ENCODE measurements at places on chromosomes 1 and 21.

DNA sequence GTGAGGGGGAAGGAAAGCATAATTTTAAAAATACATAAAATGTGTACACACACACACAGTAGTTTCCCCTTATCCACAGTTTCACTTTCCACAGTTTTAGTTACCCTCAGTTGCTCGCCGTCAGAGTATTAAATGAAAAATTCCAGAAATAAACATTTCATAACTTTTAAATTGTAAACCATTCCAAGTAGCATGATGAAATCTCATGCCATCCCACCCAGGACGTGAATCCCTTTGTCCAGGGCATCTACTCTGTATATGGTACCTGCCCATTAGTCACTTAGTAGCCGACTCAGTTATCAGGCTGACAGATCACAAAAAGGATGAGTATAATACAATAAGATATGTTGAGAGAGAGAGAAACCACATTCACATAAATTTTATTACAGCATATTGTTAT is 36.2 kb downstream of the EPS15 start:
- DNase-seq, result no peak

- peak; percentile 32 for DNase-seq
Observed at GRCh38 chr1:228166170-228166936, 749 bp downstream of the IBA57 start.

GRCh38 chr21:35139382-35139715 is 90.2 kb upstream of the RUNX1 start:
- no peak for DNase-seq

- DNase-seq, result no peak
Observed at GRCh38 chr1:180507795-180508724, 5.7 kb upstream of the ACBD6 start.

DNA sequence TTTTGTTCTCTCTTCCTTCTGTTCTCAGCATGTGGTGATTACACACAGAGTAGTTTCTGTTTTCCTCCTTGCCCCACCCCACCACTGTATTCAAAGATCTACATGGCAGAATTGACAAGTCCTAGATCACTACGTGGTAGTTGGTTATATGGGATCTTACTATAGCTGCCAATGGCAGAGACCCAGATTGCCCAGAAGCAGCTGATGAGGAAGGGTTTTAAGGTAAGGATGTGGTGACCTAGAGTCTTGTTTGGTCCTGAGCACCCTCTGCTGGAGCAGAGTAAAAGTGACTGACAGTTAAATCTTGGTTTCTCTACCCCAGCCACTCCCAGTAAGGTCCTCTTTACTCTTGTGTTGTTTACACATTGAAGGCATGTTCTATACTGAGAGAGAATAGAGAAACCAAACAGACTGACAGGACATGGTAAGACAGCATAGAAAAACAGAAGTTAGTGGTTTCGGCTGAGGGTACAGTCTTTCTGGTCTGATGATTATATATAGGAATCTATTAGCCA is 22.8 kb upstream of the STRIP1 start:
- no peak for DNase-seq

- DNase-seq, result no peak
Observed at GRCh38 chr1:204349602-204350001, 10.1 kb downstream of the PLEKHA6 start.

DNA sequence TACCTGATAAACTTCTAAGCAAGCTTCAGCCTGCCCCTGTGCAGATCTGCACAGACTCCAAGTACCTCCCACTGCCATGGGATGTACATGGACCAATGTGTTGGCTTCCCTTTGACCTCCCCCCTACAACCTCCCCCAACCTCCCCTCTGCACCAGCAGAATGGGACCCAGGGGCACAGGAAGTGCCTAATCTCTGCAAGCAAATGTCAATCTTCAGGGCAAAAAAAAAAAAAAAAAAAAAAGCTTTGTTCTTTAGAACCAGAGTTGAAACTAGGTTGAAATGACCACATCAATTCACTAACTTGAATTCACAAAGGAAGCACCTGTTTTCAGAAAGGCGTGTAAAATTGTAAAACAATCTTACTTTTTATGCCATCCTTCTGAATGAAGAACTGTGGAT is 53.9 kb upstream of the TIAM1 start:
- DNase-seq, result no peak

DNA sequence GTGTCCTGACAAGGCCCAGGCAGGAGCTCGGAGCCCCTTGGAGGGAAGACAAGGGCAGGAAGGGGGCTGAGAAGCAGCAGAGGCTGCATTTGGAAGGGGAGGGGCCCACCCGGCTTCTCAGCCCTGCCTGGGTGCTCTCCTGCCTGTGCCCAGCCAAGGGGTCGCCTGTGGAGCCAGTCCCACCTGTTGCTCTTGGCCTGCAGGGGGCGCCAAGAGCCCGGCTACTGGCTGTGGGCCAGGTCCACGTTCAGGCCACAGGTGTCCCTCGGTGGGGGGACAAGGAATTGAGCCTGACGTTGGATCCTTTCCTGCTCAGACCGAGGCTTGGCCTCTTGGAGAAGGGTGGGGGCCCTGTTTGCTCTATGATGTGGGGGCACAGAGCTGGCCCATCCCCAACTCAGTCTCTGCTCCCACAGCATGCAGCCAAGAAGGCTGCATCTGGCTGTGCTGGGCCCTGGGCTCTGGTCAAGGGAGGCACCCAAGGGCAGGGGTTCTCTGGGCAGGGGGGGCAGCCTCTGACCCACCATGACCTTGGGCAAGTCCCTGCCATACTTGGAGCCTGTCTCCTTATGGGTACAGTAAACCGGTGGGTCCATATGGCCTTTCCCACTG is 10.9 kb downstream of the WNT4 start:
- peak; percentile 16 for DNase-seq

DNA sequence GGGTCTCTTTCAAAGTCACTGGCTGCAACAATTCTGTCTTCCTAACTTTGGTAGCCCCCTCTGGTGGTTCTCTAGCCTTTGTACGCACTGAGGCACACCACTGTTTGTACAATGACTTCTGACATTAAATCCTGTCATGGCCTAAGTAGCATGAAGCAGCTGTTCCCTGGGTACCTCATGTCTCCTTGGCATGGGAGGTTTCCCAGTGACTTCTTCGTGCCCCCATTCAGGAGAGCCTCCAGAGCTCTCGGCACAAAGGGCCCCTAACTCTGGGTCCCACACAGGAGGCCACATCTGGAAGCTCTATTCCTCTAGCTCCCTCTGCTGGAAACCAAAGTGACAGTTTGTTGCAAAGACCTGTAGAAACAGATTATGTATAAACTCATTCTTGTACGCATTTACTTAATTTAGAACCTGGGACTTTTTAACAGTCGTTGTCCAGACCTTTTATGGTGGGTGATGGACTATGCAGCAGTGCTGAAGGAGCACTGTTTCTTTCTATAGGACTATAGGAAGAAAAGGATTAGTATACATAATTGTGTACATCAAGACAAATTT is 13.4 kb downstream of the SWT1 start:
- DNase-seq, result no peak

DNA sequence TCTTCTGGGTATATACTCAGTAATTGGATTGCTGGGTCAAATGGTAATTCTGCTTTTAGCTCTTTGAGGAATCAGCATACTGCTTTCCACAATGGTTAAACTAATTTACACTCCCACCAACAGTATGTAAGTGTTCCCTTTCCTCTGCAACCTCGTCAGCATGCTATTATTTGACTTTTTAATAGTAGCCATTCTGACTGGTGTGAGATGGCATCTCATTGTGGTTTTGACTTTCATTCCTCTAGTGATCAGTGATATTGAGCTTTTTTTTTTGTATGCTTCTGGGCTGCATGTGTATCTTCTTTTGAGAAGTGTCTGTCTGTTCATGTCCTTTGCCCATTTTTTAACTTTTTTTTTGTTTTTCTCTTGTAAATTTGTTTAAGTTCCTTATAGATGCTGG is 279.4 kb downstream of the PTGER3 start:
- no peak for DNase-seq

GRCh38 chr21:45016406-45017038 is 57.9 kb upstream of the ADARB1 start:
- no peak for DNase-seq

GRCh38 chr1:56806804-56807203 is 12.4 kb downstream of the FYB2 start:
- DNase-seq, result no peak

DNA sequence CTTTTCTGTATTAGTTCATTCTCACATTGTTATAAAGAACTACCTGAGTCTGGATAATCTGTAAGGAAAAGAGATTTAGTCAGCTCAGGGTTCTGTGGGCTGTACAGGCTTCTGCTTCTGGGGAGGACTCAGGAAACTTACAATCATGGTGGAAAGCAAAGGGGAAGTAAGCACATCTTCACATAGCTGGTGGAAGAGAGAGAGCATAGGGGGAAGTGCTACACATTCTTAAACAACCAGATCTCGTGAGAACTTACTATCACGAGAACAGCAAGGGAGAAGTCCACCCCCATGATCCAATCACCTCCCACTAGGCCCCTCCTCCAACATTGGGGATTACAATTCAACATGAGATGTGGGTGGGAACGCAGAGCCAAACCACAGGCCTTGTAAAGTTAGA is 37.9 kb upstream of the AHCTF1 start:
- no peak for DNase-seq

DNA sequence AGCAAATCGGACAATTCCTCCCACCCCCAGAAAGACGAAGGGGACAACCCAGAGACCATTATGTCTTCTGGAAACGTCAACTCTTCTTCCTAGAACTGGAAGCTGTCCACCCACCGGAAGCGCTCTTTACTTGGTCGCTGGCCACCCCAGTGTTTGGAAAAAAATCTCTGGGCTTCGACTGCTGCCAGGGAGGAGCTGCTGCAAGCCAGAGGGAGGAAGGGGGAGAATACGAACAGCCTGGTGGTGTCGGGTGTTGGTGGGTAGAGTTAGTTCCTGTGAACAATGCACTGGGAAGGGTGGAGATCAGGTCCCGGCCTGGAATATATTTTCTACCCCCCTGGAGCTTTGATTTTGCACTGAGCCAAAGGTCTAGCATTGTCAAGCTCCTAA is 3.2 kb downstream of the S1PR1 start:
- DNase-seq, result no peak

GRCh38 chr21:44935533-44935927 is 4.3 kb upstream of the SLX9 start:
- no peak for DNase-seq

GRCh38 chr1:160636076-160636475 is 10.8 kb downstream of the SLAMF1 start:
- DNase-seq, result no peak

GRCh38 chr1:51948491-51948915 is 42.0 kb downstream of the RAB3B start:
- no peak for DNase-seq

- DNase-seq, result no peak
Observed at GRCh38 chr1:218587900-218588299, 242.8 kb downstream of the TGFB2 start.

- no peak for DNase-seq
Observed at GRCh38 chr1:186494832-186495271, 33.9 kb upstream of the PDC start.

DNA sequence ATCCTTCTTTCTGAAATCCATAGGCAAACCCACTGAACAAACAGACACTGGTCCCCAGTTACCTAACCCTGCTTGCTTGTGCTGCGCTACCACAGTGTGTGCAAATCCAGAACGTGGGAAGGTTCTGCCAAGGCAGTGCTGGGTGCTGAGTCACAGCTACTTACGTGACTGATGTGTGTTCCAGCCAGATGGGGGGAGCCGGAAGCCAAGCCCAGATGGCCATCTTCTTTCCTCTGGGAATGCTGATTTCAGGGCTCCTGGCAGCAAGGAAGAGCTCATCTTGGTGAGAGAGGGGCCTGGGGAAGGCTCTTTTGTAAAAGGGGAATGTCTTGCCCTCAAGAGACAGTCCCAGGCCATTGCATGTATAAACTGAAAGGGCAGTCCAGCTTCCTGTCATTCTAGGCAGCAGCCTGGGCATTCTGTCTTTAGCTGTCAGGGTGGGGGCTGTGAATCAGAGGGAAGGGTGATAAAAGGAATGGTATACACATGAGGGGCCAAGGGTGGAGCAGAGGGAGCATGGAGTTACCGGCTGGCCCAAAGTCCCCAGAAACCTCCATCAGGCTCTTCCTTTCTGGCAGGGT is 54.1 kb downstream of the CD46 start:
- no peak for DNase-seq

GRCh38 chr21:42781150-42781970 is 98.0 kb downstream of the WDR4 start:
- DNase-seq, result no peak

DNA sequence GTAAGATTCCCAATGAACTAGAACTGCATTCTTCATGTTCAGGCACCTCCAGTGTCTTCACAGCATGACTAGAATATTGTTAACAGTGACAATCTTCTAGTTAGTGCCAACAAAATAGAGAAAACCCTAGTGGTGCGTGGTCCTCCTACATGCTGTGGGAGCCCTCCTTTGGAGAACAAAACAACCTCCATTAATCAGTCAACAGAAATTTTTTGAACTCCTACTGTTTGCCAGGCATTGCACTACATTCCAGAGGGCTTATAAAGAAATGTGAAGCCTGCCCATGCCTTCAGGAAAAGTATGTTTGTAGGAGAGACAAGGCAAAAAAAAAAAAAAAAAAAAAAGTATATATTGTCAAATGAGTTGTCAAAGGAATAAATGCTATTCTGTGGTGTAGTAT is 252.7 kb downstream of the LRRC40 start:
- no peak for DNase-seq

DNA sequence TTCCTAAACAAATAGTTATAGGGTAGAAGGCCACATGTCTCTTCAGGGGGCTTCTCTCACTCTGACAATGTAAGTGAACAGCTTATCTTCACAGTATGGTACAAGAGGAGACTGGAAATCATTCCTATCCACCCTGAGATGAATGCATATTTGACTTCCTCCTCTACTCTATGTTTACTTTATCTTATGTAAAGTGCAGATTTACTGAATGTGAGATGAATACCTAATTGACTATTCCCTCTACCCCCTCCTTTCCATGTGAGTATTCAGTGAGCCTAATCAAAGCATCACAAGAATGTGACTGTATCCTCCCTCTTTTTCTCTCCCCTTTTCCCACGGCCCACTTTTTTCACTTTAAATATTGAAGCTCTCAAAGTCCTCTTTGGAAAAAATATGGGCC is 132.5 kb downstream of the BACH1 start:
- no peak for DNase-seq

GRCh38 chr1:63414691-63415365 is 47.4 kb downstream of the ALG6 start:
- no peak for DNase-seq

GRCh38 chr1:57164584-57164983 is 198.8 kb upstream of the C8B start:
- DNase-seq, result no peak

DNA sequence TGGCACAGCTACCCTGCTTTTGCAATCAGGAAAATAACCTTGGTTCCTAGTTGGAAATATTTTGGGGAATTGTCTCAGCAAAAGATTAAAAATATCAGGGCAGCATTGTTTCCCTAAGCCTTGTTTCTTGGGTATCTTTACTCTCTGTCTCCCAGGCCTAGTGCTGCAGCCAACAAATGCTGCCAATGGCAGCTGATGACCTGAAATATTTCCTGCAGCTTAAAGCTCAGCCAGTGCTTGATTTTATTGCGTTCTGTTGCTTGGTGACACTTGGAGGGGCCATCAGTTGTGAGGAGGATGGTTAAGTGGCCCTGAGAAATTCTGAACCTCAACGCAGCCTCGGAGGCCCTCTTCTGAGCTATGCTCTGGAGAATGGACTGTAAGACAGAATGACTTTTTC is 59.4 kb upstream of the B3GALT5 start:
- no peak for DNase-seq

GRCh38 chr1:231580874-231581273 is 45.7 kb upstream of the DISC1 start:
- no peak for DNase-seq
